ENCODE measurements at places on chromosomes 7 and 10. TPM values are rescaled to one million over a fixed set of nuclear protein-coding genes. Genes with fewer than 3 reads are reported as not detected.

DNA sequence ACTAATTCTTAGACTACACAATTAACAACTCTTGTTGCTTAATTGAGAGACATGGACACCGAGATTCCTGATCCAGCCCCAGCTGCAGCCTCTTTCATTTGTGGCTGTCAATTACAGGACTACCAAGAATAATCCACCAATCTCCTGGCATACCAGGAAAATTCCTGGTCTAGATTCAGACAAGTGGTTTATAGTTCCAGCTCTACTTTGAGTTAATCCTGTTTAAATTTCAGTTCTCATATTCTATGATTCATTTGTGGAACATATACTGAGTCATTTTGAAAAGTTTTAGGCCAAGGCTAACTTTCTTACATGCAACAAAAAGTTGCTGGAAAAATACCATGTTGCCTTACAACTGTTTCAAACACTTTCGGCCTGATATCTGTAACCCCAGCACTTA is 253.5 kb downstream of the MAGI2 start:
- DNase-seq, result no peak

GRCh38 chr7:18874880-18875279 is 242.6 kb downstream of the TWIST1 start:
- DNase-seq, result no peak

DNA sequence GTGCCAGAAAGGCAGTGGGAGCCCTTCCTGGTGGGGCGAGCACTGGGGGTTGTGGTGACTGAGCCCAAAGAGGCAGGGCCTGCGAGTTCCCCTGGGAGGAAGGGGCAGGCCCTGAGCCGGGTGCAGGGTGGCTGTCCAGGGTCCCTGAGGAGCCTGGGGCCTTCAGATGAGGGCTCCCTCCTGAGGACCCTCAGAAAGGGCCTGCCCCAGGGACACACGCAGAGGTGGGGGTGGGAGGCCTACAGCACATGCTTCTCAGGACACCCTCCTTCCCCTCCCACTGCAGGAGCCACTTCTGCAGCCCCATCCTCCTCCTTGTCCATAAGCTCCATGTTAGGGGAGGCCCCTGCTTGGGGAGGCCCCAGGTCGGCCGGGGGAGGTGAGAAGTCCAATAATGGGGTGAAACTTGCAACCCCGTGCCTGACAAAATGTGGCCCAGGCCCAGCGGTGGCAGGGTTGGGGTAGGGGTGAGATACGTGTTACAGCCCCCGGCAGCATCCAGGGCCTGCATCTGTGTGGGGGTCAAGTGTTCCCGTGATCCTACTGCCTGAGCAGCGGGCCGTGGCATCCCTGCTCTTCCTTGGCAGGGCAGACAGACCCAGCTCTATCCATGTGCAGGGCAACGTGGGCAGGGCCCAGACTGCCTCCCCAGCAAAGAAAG is 31.8 kb upstream of the RET start:
- no peak for DNase-seq

DNA sequence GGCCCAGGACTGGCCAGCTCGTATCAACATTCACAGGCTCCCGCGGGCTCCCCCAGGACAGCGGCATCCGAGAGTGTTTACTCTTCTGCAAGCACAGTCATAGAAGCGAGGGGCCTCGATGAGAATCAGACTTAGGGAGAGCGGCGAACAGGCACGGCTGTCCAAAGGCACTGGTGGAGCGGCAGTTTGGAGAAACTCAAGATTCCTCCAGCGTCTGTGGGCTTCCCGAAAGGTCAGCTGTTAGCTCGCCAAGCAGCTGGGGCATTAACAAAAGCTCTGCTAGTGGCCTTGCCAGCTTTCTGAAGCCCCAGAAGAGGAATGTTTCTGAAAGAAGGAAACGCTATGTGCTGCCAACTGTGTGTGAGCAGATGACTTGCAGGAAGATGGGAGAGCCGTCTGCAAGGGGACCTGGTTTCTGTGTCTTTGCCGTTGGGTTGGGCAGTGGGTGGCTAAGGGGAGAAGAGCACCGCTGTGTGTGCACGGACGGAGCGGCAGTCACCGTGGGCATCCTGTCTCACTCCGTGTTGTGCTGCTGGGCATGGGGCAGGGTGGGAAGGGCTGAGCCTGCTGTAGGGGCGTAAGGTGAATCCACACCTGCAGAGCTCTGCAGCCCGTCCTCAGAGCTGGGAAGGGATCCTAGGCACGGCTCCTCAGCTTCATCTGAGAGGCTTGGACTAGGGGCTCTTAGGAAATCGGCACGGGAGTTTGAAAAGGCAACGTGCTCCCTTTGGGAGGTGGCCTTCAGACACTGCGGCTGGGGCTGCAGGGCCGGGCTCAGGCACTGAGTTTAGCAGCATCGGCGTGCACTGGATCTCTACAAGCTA is 42.1 kb downstream of the AMZ1 start:
- DNase-seq, result no peak

DNA sequence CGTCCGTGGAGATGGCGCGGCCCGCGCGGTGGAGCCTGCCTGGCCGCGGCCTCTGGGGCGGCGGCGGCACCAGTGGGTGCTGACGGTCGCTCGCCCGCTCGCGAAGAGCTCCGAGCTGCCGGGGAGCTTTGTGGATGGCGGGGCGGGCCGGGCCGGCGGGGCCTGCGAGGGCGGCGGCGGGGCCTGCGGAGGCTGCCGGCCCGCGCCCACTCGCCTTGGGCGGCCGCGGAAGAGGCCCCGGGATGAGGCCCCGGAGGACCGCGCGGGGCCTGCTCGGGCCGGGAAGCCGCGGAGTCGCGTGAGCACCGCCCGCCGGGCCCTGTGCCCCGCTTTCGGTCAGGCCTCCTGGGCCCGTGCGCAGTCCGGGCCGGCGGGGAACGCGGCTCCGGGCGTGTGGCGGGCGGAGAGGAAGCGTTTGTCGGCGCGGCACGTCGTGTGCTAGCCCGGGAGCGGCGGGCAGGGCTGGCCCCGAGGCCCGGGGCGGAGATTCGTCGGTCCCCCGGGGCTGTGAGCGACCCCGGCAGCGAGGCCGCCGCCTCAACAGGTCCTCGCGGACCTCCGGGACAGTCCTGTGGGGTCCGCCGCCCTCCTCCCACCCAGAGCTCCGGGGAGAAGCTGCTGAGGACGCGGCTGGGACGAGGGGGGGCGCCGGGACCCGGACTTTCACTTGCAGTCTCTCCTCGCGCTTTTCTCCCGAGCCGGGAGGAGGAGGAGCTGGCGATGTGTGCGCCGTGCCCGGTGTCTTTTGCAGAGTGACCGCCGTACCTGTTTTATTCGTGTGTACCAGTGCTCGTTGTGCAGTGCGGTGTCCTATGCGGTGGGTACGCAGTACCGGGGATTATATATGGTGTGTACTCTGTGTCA is 578 bp downstream of the ZMYND11 start:
- DNase-seq, result peak; percentile 75

GRCh38 chr7:21243265-21243664 is 184.6 kb upstream of the SP4 start:
- DNase-seq, result no peak

DNA sequence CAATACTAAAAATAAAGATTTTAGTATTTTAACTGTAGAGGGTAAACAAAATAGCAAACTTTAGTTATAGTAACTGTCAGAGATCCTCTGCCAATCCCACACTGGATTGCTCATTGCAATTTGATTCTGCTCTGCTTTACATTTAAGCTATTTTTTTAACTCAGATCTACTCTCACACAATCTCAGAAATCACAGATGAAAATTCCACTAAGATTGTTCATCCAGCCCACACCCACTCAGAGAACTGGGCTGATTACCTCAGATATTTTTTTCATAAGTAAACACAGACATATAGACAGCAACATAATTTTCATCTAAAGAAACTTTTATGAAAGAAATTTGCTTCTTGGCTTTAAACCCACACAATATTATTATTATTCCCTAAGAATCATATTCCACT is 7.0 kb downstream of the OSBPL3 start:
- no peak for DNase-seq

DNA sequence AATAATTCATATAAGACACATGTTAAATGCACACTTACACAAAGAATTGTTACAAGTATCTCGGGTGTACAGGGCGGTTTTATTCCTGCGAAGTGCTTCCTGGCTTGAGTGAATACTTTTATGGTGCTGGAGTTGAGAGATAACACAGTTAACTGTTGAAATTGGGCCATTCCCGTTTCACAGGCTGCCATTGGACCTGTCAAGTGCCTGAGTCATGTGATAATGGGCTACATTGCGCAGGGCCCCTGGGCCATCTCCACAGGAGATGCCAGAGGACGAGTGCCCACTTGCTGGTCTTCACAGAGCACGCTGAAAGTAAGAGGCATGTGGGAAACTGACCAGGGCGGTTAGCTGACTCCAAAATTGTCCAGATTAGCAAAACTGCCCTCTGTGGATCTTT is 4.8 kb downstream of the FBH1 start:
- DNase-seq, result peak; percentile 69

DNA sequence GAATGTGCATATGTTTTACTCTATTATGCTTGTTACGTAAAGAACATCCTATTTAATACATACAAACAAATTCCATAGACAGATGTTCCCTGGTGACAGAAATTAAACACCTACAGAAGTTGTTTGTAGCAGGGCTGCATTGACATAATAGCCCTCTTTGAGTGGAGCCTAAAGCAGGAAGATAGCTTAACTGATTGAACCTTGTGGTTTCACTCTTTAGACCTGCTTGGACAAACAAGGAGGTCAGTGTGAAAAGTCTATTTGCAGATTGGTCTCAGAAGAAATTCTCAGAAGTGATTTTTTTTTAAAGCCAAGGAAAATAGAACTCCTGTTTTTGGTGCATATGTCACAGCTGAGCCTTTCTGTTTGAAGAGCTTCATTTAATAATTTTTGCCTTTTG is 121.3 kb downstream of the PPP1R9A start:
- no peak for DNase-seq

- no peak for DNase-seq
Observed at GRCh38 chr10:11433657-11434056, 177.8 kb downstream of the USP6NL start.

GRCh38 chr10:28008054-28008453 is 9.2 kb upstream of the ODAD2 start:
- DNase-seq, result no peak

- no peak for DNase-seq
Observed at GRCh38 chr7:112495156-112495788, 14.5 kb downstream of the LSMEM1 start.

- DNase-seq, result no peak
Observed at GRCh38 chr7:145088111-145088745, 252.4 kb upstream of the TPK1 start.

DNA sequence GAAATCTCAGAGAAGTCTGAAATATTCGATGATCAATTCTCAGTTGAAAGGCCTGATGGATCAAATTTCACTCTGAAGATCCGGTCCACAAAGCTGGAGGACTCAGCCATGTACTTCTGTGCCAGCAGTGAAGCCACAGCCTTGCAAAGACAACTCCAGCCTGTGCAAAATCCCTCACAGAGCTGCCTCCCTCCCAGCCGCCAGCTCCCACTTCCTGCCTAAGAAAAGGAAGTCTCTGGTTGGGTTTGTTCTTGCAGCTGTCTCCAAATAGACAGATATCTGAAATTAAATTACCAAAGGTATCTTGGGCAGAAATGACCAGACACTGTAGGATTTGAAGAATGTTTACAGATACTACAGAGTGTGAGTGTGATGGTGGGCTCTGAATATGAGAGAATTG is 43.4 kb upstream of the PRSS58 start:
- no peak for DNase-seq

GRCh38 chr10:126609566-126609965 is 60.9 kb downstream of the C10orf90 start:
- no peak for DNase-seq

- DNase-seq, result no peak
Observed at GRCh38 chr10:45256246-45256645, 59.2 kb downstream of the OR13A1 start.

GRCh38 chr7:100975371-100975821 is 6.0 kb downstream of the MUC12 start:
- DNase-seq, result no peak

DNA sequence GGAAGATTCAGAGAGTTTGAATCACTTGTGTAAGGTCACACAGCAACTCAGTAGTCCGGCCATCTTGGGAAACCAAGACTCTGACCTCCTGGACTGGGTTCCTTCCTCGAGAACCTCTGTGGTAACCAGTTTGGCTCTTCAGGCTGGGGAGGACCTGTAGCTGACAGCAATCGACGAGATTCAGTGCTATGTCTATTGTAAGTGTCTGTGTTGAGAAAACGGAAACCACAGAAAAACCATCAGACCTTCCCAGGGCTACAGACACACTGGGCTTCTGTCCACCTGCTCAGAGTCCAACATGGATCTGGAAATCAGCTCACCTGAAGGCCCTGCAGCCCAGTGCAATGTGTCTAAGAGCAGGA is 403.7 kb downstream of the RPS24 start:
- DNase-seq, result no peak

DNA sequence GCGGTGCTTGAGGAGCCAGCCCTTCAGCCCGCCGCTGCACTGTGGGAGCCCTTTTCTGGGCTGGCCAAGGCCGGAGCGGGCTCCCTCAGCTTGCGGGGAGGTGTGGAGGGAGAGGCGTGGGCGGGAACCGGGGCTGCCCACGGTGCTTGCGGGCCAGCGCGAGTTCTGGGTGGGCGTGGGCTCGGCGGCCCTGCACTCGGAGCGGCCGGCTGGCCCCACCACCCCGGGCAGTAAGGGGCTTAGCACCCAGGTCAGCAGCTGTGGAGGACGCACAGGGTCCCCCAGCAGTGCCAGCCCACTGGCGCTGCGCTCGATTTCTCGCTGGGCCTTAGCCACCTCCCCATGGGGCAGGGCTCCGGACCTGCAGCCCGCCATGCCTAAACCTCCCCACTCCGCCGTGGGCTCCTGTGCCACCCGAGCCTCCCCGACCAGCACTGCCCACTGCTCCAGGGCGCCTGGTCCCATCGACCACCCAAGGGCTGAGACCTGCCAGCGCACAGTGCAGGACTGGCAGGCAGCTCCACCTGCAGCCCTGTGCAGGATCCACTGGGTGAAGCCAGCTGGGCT is 9.5 kb upstream of the GSTO1 start:
- no peak for DNase-seq

DNA sequence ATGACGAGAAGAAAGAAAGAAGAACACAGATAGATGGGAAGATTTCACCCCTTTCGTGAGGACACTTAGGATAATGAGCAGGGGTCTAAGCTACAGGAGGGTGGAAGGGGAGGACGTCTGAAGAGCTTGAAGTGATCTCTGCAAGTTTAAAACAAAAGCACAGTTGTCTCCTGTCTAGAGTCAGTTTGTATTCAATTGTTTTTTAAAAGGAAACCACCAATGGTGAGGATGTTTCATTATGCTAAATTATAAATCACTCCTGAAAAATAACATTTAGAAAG is 85.9 kb downstream of the ADAM12 start:
- DNase-seq, result no peak

GRCh38 chr7:73966062-73966940 is 61.7 kb upstream of the ELN start:
- DNase-seq, result no peak

Gene PON3
- total RNA-seq, result 0.35 TPM

Gene WAPL
- 23.5 TPM for total RNA-seq

Gene CRTAC1
- total RNA-seq, result 0.85 TPM

Gene HMX3
- total RNA-seq, result not detected

Gene UNC5B
- total RNA-seq, result 12.1 TPM

Gene CTAGE4
- total RNA-seq, result 0.53 TPM

Gene TFR2
- not detected for total RNA-seq

Gene INPP5A
- total RNA-seq, result 107 TPM

Gene UCMA
- total RNA-seq, result not detected

Data from heart right ventricle (tissue), 16 donors.